Anterior cingulate cortex (tissue), 58 donors: ENCODE measurements at places on chromosomes 16 and 17.

DNA sequence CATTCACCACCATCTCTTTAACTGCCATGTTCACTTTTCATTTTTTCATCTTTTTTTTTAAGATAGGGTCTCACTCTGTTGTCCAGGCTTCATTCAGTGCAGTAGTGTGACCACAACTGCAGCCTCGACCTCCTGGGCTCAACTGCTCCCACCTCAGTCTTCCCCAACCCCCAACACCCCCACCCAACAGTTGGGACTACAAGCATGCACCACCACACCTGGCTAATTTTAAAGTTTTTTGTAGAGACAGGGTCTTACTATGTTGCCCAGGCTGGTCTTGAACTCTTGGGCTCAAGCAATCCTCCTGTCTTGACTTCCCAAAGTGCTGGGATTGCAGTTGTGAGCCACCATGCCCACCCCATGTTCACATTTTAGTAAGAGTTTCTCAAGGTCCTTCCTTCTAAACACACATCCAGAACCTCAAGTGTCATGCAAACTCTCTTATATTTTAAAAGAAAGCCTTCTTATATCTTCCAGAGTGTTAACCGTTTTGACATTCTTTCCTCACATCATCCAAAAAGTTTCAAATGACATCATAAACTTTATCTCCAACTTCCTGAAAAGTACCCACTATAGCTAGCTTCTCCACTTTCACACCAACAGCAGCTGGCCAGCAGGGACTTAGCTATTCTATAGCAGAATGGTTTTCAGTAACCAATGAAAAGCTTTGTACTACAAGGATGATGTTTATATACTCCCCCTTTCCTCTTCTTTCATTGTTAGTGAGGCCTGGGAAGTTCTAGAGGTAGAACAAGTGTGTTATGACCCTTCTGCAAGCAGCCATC, 49.3 kb downstream of the TRAF4 start:
- no peak for DNase-seq

GRCh38 chr17:65122836-65123756, 14.1 kb upstream of the RGS9 start:
- peak; percentile 72 for DNase-seq

- no peak for DNase-seq
Measured at GRCh38 chr16:87754535-87754934, 11.3 kb downstream of the KLHDC4 start.

DNA sequence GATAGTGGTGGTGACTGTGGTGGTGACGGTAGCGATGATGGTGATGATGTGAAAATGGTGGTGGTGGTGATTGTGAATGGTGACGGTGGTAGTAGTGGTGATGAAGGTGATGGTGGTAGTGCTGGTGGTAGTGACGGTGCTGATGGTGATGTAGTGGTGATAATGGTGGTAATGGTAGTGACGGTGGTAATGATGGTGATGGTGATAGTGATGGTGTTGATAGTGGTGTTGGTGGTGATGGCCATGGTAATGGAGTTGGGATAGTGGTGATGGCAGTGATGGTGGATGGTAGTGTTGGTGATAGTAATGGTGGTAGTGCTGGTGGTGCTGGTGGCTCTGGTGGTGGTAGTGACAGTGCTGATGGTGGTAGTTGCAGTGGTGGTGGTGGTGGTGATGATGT, 14.7 kb upstream of the RBFOX1 start:
- DNase-seq = no peak

DNA sequence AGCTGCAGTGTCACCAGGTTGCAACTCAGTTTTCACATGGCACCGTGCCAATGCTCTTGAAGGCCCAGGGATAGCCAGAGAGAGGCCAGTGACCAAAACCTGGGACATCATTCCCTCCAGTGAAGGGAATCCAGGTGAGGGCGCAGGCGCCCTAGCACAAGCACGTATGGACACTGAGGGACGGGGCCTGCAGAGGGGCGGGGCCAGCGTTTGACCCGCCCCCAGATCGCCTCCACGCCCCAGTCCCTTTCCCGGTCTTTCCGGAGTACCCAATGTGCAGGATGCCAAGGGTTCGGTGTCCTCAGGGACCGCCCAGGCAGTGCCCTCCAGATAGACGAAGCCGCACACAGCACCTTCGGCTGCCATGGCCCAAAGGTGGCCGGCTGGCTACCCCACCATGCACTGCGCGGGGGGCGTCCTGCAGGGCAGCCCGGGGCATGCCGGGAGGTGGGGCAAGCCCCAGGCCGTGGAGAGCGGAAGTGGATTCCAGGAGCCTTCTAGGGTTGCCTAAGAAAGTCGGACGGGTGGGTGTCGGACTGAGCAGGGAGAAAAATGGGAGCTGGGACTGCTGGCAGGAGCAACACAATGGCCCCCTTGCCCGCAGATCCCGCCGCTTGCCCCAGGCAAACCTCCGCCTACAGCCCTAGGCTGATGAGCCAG, 4.6 kb downstream of the SLC12A4 start:
- DNase-seq = no peak

GRCh38 chr17:17840751-17841591, 4.2 kb upstream of the SREBF1 start:
- DNase-seq = no peak
